BJ (cell line): ENCODE measurements at places on chromosomes 7 and 10. TPM values are rescaled to one million over a fixed set of nuclear protein-coding genes. Genes with fewer than 3 reads are reported as not detected.

The SYT15B gene
- 0.85 and 2.0 TPM in 2 replicates for polyA plus RNA-seq

- no peak for DNase-seq
Measured at GRCh38 chr10:72746426-72747363, 54.8 kb downstream of the MCU start.

The ECHS1 gene
- polyA plus RNA-seq, result 41.7 and 63.9 TPM in 2 replicates

DNA sequence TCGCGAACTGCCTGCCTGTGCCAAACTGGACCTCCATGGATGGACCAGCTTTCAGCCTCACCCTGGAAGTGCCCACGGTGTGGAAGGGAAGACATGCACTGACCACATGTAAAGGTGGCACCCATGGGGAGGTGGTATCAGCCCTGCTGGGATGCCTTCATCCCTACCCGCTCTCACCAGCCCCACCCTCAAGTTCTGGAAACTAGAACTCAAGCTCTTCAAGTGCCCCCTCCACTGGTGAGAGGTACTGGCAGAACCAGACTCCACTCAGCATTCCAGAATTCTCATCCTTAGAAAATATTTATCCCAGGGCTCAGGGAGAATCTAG lies 5.9 kb downstream of the ZNF488 start:
- no peak for DNase-seq

DNA sequence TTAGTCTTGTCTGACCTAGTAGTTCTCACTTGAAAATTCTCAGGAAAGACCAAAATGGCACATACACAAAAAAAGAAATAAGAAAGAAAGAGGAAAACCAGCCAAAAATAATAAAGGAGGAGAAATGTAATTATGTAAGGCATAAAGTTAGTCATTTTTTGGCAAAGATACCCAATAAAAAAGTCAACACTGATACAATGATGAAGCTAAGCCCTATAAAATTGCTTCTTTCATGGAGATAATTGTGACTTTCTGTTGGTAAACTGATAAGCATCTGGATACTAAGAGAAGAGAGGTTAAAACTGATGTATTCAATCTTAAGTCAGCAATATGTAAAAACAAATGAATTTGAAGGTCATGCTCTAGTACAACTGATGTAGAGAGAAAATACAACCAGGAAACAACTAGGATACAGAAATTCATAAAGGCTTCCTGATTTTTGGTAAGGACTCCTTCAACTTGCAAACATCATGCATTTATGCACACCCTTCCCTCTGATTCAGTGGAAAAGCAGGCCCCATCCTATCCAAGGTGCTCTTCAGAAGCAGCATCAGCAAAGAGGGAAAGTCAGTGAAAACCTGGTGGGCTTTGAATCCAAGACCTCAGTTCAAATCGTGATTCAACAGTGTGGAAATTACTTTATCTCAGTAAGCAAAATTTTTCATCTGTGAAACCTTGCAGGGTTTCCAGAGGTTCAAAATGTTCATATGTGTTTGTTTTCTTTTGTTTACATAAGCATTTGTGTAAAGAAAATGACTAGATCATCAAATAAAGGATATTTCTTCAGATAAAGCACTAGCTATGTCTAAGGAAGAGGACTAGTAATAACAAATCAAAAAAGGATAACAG lies 32.6 kb downstream of the IMMP2L start:
- no peak for DNase-seq

DNA sequence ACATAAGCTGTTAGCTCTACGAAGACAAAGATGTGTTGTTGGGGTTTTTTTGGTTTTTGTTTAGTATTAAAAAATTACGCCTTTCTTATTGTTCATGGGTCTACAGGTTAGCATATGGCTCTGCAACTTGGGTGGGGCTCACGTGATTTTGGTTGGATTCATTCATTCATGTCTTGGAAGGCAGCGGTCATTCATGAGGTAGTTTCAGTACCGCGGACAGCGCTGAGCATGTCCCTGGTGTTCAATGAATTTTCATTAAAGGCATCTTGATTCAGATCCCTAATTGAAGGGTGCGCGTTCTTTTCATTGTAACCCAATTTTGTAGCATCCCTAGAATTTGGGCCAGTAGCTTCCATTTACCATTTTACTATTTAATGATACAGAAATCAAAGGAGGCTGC lies 42.9 kb upstream of the TCERG1L start:
- DNase-seq, result no peak

The TEX47 gene
- not detected in 2 replicates for polyA plus RNA-seq

GRCh38 chr10:114389426-114389825 lies 14.9 kb downstream of the AFAP1L2 start:
- DNase-seq, result no peak

DNA sequence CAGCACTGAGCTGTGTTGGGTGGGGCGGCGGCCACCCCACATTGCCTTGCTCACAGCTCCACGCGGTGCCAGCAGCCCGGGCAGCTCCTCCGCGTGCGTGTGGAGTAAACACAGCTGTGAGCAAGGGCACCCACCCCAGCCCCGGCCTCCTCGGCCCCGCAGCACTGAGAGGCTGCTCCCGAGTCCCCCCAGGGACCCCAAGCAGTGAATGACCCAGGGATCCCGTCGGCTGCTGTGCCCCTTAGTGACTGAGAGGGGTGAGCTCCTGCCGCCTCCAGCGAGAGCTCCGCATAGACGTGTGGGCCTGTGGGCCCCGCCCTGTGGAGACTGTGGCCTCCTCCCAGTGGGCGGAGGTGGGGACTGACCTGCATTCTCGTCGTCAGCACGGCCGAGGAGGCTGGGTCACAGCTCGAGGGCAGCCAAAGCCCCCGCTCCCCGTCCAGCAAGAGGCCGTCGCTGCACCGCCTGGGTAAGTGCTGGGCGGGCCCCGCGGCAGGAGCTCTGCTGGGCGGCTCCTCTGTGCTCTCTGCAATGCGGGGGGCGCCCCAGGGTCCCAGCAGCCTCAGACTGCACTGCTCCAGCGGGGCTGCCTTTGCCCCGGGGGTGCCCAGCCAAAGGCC lies 29.9 kb upstream of the UTF1 start:
- DNase-seq, result no peak

- no peak for DNase-seq
Measured at GRCh38 chr7:139853506-139854123, 24.6 kb downstream of the TBXAS1 start.

- no peak for DNase-seq
Measured at GRCh38 chr7:139538881-139539635, 15.6 kb downstream of the CLEC2L start.

GRCh38 chr7:150377635-150378034 lies 1.5 kb upstream of the ZNF775 start:
- DNase-seq, result no peak

DNA sequence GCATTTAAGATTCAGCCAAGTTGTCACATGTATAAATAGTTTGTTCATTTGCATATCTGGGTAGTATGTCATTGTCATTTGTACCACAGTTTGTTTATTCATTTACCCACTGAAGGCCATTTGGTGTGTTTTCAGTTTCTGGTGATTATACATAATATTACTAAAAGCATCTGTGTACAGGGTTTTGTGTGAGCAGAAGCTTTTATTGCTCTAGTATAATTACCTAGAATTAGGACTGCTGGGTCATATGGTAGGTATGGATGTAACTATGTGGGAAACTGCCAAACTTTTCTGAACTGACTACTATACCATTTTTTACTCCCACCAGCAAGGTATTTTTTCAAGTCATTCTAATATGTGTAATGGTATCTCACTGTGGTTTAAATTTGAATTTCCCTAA lies 584.0 kb upstream of the GHITM start:
- peak; percentile 11 for DNase-seq

DNA sequence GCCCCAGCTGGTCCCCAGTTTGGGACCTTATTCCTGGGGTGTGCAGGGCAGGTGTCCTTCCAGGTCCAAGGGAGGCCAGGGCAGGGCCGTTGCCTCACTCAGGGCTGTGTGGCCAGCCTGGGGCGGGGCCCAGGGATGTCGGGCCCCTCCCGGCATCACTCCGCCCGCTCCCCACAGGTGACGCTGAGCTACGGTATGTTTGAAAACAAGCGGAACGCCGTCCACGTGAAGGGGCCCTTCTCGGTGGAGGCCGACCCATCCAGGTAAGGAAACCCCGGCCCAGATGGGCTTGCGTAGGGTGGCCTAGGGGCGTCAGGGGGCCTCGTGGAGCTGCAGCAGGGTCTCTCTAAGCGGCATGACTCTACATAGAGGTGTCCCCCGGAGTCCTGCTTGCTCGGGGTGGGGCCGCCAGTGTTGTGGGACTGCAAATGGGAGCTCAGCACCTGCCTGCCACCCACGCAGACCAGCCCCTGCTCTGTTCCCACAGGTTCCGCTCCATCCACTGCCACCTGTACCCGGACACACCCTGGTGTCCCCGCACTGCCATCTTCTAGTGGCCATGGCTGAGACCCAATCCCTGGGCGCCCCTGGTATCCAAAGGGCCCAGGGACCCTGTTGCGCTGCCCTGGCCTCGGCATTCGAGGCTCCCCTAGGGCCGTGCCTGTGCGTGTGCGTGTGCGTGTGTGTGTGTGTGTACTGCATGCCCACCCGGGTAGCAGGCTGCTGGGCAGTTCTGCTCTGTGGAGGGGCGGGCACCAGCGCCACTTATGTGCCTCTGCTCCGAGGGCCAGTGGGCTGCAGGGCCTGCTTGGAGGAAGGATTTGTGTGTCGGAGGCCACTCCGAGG lies 7.3 kb downstream of the LFNG start:
- DNase-seq, result no peak

- no peak for DNase-seq
Measured at GRCh38 chr7:1567896-1568510, 1.8 kb downstream of the PSMG3 start.

The SERPINE1 gene
- polyA plus RNA-seq, result 1,118 and 1,433 TPM in 2 replicates

The AKR1B15 gene
- polyA plus RNA-seq, result not detected in 2 replicates

DNA sequence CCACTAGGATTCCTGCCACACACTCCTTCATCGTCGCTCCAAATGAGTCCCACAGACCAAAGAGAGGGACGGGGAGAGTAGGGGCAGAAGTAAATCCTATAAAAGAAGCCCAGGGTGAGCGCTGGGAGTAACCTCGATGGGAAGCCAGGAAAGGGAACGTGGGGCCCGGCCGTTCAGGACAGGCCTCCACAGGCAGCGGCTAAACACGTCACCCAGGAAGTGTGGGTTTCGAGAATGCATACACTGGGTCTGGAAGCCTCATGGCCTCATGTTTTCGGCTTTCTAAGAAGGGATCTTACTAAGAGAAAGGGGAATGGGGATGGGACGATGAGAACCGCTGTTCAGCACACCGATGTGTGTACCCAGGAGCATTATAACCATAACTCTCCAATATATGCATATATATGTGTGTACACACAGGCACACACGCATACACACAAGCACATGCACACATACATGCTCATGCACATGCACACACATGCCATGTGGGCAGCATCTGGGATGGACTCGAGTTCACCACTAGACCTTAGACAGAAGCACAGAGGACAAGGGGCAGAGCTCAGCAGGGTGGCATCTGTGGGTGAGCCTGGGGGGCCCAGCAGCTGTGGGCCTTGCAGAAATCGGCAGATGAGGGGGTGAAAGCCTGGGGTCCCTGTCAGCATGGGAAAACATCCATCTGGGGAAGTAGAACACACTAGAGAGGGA lies 14.8 kb upstream of the CNPY1 start:
- no peak for DNase-seq

DNA sequence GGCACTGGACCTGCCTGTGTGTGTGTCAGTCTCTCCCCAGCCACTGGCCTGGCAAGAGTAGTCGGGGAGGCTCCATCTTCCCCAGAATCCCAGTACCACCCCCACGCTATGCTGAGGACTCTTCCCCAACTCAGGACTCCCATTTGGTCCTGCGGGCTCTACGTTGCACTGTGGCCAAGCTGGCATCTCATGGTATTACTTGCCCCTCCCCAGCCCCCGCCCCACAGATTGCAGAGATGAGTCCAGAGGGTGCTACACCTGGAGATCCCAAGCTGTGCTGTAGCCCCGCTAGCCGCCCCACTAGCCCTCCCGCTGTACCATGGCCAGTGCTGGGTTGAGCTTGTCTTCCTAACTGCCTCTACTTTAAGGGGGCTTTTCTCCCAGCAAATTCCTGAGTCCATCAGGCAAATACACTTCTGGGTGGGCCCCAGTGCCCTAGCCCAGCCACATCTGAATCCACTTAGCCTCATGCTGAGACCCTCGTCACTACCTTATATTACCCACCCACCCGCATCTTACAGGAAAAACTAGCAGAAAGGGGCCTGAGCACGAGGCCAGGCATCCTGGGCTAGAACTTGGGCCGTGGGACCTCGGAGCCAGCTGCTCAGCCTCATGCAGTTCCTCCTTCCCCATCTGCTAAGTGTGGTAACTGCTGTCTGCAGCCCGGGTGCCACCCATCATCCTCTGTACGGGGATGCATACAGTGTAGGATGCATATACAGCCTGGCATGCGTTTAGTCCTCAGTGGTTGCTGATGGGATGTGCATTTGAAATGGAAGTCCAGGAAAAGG lies 65.8 kb upstream of the CACUL1 start:
- DNase-seq, result no peak

The CRHR2 gene
- not detected in 2 replicates for polyA plus RNA-seq

- DNase-seq, result no peak
Measured at GRCh38 chr7:327991-328702, 38.2 kb downstream of the FOXL3 start.

The TMEM72 gene
- polyA plus RNA-seq, result not detected in 2 replicates
